Smooth muscle cell of bladder (primary cell): ENCODE measurements at places on chromosomes 3 and 15. TPM values are rescaled to one million over a fixed set of nuclear protein-coding genes. Genes with fewer than 3 reads are reported as not detected.

IGDCC3 gene
- total RNA-seq = not detected in 2 replicates

ZNF662 gene
- 0.57 and 1.0 TPM in 2 replicates for total RNA-seq

CADM2 gene
- total RNA-seq = not detected in 2 replicates

IQCF5 gene
- total RNA-seq = not detected in 2 replicates

SELENOT gene
- total RNA-seq = 79.4 and 106 TPM in 2 replicates
